ENCODE measurements at places on chromosomes 3 and 15.

DNA sequence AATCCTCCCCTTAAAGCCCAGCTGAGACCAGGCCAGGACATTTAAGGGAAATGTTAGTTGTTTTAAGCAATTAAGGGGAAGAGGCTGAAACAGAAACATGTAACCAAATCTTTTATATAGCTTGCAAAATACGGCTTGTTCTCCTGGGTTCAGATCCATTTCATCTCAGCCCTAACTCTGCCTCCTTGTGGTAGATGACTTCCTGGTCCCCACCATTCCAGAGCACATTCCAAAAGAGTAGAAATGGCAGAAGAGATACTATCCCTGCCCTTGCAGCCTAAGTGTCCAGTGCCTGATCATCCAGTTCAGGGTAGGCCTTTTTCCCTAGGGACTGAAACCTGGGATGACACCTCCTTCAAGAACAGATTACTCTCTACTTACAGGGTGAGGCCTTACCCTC is 266.2 kb upstream of the VEPH1 start:
- DNase-seq, result no peak

DNA sequence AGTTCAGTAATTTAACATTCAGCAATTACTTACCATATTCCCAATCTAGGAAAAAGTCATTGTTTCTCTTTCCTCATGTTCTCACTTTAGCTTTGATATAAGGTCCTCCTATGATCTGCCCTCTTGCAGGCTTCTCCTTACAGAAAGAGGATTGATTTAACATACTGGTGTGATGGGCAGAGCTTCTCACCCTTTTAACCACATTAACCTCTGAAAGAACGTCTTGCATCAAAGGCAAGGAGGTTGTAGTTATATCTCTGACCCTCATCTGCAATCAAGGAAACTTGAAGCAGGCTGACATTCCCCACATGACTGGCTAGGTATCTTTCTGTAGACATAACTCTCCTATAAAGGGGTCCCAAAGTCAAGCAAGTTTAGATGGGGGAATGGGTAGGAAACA is 39.5 kb downstream of the BTLA start:
- peak; percentile 31 for DNase-seq

GRCh38 chr15:49060710-49061495 is 14.7 kb upstream of the SECISBP2L start:
- DNase-seq, result no peak

- DNase-seq, result no peak
These were observed 876.1 kb upstream of the CADM2 start for GRCh38 chr3:84082726-84083125.

GRCh38 chr3:158918008-158918407 is 116.2 kb downstream of the MFSD1 start:
- no peak for DNase-seq

DNA sequence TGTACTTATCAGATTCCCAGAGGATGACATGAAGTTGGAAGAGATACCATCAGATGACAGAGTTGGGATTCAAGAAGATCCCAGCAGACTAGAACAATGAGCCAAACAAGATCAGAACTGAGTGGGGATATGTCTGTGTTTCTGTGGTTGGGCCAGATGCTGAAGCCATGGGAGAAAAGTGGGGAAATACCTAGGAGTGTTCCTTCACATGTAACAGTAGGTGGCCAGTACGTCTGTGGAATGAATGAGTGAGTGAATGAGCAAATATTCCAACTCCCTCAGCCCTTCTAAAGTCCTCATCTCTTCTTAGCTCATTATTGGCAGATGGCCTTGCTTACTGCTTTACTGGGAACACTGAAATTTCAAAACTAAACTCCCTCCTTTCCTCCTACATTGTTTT is 32.2 kb upstream of the GREM1 start:
- no peak for DNase-seq

DNA sequence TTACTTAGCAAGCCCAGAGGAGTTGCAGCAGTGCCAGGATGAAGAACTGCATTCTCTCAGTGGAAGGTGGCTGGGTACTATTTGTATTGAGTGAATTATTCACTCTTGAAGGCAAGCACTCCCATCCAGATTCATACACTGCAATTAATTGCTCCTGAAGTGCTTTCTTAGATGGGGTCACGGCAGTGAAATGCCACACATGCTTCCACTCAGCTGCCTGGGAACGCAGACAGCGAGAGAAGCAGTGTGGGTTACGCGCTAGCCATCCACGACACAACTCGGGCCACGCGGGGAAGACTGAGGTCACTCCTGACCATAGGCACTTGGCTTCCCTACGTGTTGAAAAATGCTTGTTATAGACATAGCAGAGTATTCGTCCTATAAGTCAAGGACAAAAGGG is 30.8 kb upstream of the LMCD1 start:
- DNase-seq, result no peak

DNA sequence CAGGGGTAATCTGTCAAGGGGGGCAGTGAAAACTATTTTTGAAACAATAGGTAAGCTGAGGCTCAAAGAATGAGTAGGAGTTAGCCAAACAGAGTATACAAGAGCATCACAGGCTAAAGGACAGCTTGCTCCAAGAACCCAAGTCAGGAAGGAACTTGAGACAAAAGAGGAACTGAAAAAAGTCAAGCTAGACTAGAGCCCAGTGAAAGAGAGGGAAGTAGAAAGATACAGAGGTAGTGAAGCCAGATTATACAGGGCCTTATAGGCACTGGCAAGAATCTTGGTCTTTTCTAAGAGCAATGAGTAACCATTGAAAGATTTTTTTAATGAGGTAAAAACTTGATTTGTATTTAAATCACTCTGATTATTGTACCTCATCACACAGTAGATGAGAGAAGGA is 69.9 kb downstream of the FILIP1L start:
- DNase-seq, result no peak

- DNase-seq, result no peak
These were observed 1.3 kb downstream of the SRP14 start for GRCh38 chr15:40037721-40038120.

DNA sequence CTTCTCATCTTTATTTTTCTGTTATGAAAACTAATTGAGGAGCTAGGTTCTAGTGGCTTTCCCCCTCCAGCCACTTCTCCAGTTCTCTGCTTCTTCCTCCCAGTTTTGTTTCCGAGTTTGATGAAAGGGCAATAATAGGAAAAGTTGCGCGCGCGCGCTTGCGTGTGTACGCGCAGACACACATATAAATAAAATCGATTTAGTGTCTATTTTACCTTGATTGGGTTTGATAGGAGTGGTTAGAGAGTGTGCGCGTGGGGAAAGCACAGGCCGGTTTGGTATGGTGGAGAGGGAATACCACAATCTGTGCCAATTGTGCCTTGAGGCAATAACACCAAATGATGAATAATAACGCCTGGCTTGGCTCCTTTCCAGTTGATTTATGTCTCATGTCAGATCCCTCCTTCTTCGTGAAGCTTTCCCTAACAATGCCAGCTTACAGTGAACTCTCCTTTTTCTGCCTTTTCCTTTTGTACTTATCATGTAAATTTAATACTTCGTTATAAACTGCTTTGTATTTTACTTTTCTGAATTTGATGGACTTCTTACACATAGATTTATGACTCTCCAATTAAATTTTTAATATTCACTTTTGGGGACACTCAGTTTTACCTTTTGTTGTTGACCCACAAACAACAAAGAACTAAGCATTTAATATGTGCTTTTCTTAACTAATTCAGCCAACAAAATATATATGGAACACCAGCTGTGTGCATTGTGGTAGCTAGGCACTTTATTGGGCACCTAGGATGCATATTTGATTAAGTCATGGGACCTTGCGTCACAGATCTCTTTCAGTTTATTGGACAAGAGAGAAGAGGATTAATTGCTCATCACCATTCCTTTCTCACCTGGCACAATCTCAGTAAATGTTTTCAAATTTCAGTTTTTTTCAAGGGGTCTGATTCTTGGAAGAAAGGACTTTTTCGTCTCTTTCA is 1.7 kb downstream of the TIPARP start:
- DNase-seq, result peak; percentile 53

DNA sequence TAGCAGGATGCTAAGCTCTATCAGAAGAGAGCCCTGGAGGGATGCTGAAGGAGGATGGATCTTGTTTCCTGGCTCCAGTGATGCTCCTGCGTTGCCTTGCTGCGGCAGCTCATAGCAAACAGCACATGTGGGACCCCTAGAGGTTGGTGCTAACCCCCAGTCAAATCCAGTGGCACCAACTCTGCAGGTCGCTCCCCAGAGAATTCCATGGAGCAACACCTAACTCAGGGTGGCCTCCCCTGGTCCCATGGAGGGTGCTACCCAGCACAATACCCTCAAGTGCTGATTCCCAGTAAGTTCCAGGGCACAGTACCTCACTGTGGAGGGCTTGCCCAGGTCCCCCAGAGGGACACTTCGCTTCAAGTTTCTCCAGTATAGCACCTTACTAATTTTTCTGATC is 231.2 kb downstream of the NEK10 start:
- DNase-seq, result no peak

GRCh38 chr3:46889381-46890110 is 12.0 kb downstream of the PTH1R start:
- DNase-seq, result no peak

DNA sequence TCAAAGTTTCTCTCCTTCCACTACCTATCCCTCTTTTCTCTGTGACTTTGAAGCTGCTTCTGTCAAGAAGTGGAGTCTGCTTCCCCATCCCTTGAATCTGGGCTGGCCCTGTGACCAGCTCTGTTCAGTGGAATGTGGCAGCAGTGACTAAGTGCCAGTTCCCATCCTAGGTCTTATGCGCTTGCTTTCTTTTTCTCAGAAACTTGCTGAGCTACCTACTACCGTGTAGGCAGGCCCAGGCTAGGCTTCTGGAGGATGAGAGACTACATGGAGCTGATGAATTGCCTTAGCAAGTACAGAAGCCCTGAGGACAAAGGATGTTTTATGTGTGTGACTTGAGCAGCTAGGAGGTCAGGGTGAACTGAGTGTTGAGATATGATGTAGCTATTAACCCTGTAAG is 123.2 kb downstream of the PDCD6IP start:
- DNase-seq, result no peak

- DNase-seq, result no peak
These were observed 262.8 kb upstream of the ST8SIA2 start for GRCh38 chr15:92130906-92131305.

DNA sequence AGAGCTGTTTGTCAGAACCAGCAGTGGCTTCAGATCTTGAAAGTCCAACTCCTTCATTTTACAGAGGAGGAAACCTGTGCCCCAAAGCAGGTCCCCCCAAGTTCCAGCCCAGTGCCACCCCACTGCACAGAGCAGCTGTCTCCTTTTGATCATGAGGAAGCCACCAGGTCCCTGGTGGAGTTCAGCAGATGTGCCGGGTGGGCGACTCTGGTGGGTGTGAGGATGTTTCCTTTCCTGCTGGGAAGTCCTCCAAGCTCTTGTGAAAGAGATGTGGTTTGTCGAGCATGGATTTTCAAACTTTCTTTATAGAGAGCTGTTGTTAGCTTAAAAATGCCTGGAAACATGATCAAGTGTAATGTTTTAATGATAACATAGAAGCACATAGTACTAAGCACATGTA is 52.0 kb downstream of the SMAD3 start:
- DNase-seq, result no peak

GRCh38 chr3:10941972-10942371 is 50.6 kb upstream of the SLC6A1 start:
- DNase-seq, result no peak

DNA sequence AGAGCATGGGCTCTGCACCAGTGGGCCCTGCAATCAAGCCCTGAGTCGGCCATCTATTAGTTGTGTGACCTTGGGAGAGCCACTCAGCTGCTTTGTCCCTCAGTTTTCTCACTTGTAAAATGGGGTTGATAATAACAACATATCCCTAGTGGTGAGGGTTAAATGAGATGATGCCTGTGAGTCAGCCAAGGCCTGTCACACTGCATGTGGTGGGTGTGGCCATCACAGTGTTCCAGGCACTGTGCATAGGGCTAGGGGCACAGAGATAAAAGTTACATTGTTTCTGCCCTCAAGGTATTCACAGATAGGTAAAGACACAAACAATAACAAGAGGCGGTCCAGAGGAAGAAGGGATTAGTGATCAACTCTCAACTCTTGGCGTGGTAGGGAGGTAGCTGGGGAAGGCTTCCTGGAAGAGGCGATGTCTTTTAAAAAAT is 19.5 kb downstream of the SMAD6 start:
- no peak for DNase-seq

DNA sequence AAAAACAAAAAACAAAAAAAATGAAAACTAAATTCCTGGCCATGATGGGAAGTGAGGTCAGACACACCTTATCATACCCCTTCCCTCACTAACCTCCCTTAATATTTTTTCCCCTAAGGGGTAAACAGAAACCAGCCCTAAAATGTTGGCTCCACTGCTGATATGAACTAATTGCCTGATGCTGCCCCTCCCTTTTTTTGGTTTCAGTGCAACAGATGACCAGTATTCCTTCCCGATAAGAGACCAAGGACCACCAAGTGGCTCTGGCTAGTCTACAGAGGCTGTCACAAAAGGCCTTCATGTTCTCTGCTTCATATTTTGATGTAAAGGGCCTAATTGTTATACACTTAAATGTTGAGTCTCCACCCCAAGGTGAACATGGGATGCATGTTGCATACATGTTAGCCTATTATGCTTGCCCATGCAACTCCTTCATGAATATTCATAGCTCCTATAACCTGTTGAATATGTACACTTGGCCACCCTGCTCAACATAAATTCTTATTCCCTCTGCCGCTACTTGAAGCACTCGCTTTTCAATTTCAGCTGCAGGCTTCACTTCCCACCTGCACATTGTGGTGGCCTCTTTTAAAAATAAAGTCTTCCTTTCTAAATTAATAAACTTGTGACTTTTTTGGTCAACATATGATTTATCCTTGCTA is 12.3 kb upstream of the STAC start:
- DNase-seq, result no peak

DNA sequence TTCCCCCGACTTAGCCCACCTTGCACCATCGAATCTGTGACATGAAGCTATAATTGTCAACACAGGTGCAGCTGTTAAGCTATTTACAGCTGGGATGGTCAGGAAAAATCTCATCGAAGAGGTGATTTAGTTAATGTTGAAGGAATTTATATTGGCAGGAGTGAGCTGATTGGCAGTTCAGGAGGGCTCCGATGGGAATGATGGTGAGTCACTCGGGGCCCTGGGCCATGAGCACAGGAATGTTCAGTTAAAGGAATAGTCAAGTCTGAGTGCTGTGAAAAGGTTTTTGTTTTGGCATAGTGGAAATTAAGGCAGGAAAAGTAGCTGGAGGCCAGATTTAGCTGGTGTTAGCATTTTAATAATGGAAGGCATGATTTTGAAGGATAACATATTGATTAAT is 95.7 kb downstream of the OXSM start:
- DNase-seq, result no peak

GRCh38 chr3:17935222-17935621 is 192.8 kb upstream of the TBC1D5 start:
- no peak for DNase-seq

GRCh38 chr3:53303549-53303948 is 43.8 kb downstream of the DCP1A start:
- DNase-seq, result no peak

DNA sequence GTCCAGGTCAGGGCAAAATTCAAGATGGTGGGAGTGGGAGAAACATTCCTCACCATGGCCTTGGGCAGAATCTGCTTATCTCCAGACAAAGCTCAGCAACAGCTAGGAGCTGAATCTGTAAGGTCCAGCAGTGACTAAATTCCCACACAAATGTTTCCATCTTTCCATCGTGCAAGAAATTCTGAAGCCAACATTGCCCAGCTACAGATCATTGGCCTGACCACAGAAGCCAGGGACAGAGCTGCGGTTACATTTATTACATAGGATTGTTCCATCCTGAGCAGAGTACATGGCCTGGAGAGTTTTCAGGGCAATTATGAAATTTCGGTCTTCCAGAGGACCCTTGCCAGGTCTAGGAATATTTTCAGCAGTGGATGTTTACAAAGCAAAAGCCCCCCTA is 100.3 kb downstream of the LIPC start:
- DNase-seq, result no peak

Data from CD4-positive, alpha-beta T cell treated with Interferon alpha-2 for 1 hour (primary cell).